ENCODE measurements at places on chromosomes 12 and 14.

DNA sequence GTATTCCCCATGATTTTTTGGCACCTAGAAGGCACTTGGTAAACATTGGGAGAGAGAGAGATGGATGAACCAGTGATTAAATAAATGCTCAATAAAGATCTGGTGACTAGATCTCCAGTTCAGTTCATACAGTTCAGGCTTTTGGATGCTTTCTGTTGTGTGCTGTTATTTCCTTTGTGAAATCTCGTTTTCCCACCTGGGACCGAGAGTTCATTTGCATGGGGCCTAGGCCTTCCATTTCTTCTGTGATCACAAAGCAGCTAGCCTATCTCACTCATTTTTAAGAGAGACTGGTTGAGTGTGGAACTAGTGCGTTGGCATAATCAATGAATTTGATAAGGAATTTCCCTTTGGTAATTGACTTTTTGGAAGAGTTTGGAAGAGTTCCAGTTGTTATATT is 104.0 kb downstream of the VRK1 start:
- DNase-seq = no peak

DNA sequence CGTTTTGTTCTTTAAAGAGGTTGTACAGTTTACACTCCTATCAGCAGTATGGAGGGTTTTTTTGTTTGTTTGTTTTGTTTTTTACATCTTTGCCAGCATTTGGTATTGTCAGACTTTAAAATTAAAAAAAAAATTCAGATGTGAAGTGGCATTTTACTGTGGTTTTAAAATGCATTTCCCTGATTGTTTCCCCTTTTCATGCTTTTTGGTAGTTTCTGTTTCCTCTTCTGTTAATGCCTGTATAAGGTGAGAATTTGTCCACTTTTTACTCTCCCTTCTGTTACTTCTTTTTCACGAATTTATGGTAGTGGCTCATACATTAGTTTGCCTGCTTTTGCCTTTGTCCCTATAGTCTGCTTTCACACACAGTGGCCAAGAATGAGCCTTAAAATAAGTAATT is 36.6 kb downstream of the MNAT1 start:
- DNase-seq = no peak

DNA sequence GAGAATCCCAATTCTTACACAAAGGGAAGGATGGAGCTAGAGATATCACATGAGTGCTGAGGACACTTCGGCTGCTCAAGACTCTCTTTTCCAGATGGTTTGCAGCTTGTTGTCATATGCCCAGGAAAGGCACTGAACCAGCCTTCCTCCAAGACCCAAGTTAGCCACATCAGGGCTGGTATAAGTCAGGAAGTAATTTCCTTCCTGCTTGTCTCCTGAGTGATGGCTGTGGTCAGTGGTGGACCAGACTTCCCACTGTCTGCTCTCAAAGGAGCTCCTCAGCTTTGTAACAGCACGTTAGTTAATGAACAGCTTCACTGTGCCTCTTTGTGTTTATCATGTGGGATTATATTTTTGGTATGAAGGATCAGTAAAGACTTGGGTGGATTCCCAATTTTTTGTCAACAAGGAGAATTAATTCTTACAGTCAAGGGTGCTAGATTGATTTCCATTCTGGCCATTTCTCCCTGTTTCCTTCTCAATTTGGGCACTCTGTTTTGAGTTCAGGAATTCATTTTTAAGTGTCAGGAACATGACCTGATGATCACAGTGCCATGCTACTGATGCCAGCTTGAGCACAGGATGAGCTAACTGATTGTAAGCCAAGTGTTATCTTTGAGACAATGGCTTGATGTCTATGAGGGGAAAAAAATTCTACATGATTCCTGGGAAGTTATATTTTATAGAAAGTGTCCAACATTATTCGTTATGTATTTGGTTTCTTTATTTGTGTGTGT is 145.8 kb downstream of the GCH1 start:
- no peak for DNase-seq

GRCh38 chr14:56172571-56172971 is 54.4 kb downstream of the PELI2 start:
- DNase-seq = no peak

DNA sequence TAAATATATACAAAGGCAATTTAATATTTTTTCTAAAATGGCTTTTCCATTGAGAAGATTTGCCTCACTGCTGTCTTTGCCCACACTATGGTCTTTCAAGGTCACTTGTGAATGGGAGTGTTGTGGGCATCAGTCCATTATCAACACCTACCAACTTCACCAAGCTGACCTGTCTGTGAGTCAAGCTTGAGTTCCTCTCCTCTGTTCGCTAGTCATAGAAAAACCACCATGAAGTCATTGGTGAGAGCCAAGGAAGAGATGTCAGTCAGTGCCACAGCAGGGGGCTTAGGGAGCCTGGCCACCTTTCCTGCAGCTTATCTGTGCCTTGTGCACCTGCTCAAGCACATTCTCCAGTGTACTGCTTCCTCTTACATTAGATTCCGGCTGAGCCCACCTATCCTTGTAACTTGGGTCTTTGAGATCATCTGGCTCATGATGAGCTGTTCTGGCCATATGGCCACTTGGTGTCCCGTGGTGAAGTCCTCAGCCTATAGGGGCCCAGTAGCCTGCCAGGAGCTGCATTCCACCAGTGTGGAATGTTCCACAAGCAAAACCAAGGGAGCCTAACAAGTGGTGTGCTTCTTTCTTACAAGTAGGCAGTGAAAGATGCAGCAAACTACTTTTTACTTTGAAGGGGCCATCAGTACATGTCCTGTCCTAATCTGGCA is 80.8 kb upstream of the C12orf71 start:
- no peak for DNase-seq

GRCh38 chr14:65177551-65177950 is 75.2 kb upstream of the MAX start:
- DNase-seq = no peak

DNA sequence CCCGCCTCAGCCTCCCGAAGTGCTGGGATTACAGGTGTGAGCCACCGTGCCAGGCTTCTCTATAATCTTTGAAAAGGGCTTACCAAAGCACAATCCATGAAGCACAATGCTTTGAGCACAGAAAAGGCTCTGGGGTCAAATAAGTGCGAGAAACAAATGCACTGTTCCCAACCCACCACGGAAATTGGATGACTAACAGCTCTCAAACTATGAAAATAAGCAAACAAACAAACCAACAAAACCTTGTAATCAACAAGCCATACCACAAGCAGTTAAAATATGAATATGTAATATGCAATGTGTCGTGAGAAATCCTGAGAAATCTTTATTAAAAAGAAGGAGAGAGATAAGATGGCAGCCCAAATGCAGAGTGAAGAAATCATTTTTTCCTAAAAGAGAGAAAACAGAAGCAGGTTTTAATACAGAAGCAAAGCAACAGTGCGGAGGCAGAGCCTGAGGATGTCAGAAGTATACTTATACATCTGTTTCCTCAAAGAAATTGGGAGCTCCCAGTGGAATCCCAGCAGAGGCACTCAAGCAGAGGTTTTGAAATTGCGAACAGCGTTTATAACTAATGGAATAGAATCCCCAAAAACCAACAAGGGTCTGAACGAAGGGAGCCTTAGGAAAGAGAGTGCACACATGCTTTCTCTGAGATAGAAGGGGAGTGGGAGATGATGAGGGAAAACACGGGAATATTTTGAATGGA is 17.1 kb downstream of the SMCO2 start:
- DNase-seq = no peak

GRCh38 chr12:12839003-12839395 is 25.9 kb downstream of the DDX47 start:
- DNase-seq = no peak

GRCh38 chr12:121114806-121115205 is 17.9 kb upstream of the P2RX7 start:
- no peak for DNase-seq

- DNase-seq = peak; percentile 18
These were observed 55.7 kb downstream of the TRPV4 start for GRCh38 chr12:109777544-109777943.

GRCh38 chr12:47863985-47864384 is 40.8 kb downstream of the VDR start:
- DNase-seq = no peak

DNA sequence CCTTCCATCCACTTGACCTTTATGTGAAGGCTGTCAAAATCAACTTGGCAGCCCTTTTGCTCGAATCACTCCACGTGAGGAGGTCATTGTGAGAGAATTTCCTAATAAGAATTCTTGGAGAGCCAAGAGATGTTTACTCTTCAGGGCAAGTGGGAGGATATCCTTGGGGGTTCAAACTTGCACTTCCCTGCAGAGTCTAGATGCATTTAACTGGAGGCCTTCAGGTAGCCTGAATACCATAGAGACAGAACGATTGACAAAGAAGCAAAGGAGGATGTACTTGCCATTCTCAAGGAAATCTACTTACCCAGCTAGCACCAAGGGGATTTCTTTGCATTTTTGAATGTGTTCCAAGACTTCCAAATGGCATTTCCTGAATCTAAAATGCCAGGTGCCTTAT is 1702.6 kb upstream of the FLRT2 start:
- DNase-seq = no peak

DNA sequence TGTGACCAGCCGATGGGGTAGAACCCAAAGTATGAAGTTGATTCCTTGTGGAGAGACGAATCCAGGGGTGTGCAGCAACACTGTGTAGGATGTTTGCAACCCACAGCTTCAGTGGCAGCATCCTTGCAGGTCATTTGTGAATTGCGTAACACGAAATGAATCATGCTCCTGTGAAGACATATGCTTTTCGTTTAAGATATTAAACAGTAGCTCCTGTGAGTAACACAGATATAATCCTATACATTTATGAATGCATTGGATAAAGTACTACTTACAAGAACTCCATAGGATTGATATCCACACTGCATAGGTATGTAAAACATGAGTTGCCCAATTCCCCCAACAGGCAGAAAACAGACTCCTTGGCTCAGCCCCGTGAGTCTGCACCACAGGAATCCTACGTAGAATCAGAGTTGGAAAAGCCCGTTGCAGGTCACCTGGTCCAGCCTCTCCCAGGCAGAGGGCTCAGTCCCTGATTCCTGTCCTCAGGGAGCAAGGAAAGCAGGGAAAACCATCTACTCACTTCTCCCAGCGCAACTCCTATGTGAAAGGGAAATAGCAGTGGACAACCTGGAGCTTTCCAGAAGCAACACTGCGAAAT is 75.8 kb downstream of the GPATCH2L start:
- DNase-seq = peak; percentile 13

GRCh38 chr14:80005561-80005960 is 205.7 kb downstream of the DIO2 start:
- no peak for DNase-seq

DNA sequence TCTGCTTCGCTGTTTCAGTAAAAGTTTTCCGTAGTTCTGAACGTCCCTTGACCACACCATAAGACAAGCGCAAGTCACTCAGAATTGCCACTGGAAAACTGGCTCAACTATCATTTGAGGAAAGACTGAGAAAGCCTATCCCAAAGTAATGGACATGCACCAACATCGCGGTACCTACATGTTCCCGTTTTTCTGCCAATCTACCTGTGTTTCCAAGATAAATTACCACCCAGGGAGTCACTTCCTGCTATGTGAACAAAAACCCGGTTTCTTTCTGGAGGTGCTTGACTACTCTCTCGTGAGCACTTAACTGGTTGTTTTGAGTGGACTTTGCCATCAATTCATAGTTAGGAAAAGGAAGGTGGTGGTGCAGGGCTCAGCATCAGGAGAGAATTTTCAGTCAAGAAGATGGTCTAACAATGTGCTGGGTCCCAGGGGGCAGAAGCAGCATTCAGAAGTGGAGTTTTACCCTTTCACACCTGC is 1.4 kb downstream of the EGLN3 start:
- no peak for DNase-seq

- no peak for DNase-seq
These were observed 21.4 kb downstream of the SMOC1 start for GRCh38 chr14:69900603-69901002.

- DNase-seq = no peak
These were observed 111.7 kb downstream of the DNAI7 start for GRCh38 chr12:25083211-25083610.

- peak; percentile 14 for DNase-seq
These were observed 117.7 kb downstream of the PRKCH start for GRCh38 chr14:61438860-61439765.

- DNase-seq = no peak
These were observed 26.7 kb downstream of the GTF2A1 start for GRCh38 chr14:81193924-81194633.

Data from HL-60 (cell line).